ENCODE measurements at places on chromosomes 16 and 17. TPM values are rescaled to one million over a fixed set of nuclear protein-coding genes. Genes with fewer than 3 reads are reported as not detected.

Gene CD300LB
- not detected for total RNA-seq

Gene PRSS21
- total RNA-seq: 5.8 TPM

Gene NSMCE1
- 90.4 TPM for total RNA-seq

Gene CD68
- total RNA-seq: 21.3 TPM

Gene SLC13A2
- total RNA-seq: not detected

All from tracheal epithelial cell (primary cell).